Neural crest cell (in vitro differentiated cells): ENCODE measurements at places on chromosomes 2 and 18. TPM values are rescaled to one million over a fixed set of nuclear protein-coding genes. Genes with fewer than 3 reads are reported as not detected.

DNA sequence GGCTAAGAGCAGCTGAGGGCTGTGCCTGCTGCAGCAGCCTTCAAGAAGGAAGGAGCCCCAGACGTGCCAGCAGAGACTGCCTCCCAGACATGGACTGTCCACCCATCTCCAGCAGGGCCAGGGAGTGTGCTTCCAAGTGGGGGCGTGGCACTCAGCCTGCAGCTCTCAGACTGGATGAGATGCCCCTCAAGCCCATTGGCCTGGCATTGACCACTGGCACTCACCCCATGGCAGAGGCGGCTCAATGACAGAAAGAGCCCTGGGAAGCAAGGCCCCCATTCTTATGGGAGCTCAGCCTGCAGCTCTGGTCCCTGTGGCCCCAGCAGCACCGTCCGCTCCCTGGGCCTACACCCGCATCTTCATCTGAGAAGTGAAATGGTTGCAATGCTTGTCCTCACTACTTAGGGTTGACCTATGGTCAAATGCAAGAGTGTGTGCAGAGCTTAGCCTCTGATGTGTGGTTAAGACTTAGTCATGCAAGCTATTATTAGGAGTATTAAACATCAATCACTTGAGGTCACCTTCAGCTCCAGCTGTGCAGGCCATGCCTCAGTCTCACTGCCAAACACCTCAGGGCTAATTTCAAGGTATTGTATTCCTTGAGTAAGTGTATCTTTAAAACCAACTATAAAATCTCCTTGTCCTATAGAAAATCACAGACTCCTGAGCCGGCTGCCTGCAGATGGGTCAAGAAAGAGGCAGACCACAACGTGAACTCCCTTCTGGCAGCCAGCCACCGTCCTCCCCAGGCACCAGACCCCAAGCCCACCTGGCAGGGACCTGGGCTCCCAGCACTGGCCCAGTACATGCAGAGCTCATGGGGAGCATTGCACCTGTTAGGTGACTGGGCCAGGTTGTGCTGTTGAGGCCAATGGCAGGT is 194.8 kb downstream of the NDUFA10 start:
- no peak for DNase-seq

- no peak for DNase-seq
Measured at GRCh38 chr2:192165842-192166241, 28.9 kb downstream of the TMEFF2 start.

DNA sequence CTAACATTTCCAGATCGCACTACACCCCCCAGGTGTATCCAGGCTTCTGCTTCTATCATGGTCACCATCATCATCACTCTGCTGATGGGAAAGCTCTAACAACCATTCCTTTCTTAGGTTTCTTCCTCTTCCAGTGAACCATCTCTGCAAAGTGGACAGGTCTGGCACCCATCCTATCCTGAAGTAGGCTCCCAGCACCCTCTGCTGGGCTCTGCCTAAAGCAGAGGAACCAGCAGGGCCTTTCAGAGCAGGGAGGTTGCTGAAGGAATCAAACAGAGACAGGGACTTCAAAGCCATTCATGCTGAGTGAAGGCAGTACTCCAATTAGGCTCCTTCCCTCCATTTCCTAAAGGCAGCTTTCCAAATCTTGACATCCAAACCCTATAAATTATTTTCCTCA is 27.2 kb upstream of the SATB2 start:
- no peak for DNase-seq

DNA sequence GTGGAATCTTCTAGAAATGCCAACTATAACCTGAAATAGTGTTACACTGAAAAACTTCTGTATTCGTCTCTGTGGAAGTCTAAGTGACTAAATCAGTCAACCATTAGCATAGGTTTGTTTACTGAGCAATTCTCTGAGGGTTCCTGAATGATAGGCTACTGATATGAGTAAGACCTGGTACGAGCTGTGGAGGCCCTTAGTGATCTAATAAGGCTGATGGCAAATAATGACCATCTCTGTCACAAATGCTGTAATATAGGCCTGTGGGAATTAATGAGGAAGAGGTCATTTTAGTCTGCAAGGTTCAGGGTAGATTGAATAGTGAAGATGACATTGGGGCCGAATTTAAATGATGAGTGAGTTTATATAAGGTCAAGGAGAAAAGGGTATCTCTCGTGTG is 82.5 kb downstream of the MGAT5 start:
- no peak for DNase-seq

DNA sequence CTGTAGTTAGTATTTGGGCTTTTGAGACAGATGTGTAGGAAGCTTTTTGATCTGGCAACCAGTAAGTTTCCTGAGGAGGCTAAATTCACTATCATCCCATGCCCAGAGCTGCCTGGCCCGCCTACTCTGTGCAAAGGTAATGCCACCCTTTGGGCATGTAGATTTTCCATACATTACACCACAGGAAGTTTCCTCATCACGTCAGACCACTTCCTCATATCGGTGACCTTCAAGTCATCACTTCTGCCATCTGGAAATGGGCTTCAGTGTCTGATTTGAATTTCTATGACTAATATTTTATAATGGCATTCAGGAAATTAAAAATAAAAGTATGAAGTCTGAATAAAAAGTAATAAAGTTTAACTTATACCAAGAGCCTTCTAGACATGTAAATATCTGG is 825.4 kb downstream of the DCDC2C start:
- DNase-seq: no peak

DNA sequence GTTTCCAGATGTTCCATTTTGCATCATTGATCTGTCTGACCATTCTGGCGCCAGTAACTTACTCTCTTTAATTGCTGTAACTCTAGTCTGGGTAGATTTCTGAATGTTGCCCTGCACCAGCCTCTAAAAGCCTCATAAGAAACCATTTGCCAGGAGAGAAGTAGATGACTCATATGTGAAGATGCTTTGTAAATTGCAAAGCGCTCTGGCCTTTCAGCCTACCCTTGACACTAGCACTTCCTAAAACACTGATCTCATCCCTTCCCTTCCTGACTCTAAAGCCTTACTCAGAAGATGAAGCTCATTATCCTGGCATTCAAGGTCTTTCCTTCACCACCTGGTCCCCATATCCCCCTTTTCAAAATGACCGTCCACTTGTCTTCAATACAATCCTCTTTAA is 193.2 kb upstream of the MEX3C start:
- DNase-seq: no peak

DNA sequence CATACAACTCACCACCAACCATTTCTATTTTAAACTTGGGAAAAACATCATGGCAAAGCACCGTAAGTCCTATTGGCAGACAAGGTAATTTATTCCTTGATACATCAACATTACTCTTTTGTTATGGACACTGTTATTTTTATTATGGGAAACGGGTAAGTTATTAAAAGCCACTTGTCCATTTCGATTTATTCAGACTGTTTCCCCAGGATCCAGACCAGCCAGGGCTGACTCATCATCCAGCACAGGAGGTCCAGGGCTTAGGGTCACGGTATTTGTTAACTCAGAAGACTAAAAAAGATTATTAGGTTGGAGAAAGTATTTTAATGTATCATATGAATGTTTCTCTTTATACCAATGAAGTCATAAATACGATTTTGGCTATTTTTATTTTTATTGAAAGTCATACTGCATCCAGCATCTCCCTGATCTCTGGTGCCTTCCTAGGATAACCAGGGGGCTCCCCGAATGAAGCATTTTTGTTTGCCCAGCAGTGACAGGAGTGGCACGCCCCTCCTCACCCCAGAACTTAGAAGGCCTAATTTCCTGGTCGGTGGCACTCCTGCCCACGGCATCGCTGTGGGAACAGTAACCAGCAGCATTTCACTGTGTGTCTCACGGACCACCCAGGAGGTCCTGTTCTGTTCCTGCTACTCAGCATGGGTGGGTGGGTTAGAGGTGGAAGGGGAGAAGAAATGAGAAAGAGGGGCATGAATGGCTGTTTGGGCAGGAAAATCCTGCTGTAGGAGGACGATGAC is 446.1 kb downstream of the EIPR1 start:
- DNase-seq: no peak

DNA sequence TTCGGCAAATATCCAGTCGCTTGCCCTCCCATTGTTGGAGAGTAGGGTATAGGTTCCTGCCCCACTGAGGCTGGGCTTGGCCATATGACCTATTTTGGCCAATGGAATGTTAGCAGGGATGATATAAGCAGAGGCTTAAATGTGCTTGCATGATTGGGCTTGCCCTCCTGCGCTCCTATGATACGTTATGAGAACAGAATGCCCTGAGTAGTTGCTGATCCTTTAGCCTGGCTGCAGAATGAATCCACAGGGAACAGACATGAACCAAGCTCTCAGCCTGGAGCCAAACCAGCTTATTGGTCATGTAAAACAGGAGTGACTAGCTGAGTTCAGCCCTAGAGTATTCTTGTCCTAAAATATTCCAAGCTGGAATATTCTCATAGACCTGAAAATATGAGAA is 34.8 kb upstream of the IMP4 start:
- no peak for DNase-seq

DNA sequence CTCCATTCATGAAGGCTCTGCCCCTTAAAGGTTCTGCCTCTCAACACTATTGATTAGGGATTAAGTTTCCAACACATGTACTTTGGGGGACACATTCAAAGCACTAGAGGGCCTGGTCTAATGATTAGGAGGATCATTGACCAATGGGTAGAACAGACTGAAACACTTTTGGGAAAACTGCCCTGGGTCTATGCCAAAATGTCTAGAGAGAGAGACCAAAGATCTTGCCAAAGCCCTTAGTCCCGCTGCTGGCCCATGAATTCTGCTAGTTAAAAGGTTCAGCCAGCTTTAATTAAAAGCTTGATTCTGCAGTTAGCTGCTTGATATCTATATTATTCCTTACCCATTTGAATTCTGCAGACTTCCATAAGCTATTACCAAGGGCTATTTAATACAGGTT is 613.2 kb downstream of the SLC4A3 start:
- DNase-seq: no peak

GRCh38 chr18:25451077-25451658 is 99.2 kb upstream of the ZNF521 start:
- no peak for DNase-seq

- no peak for DNase-seq
Measured at GRCh38 chr2:86069091-86069685, 36.5 kb downstream of the POLR1A start.

GRCh38 chr2:100043891-100044255 is 98.5 kb downstream of the AFF3 start:
- DNase-seq: no peak

DNA sequence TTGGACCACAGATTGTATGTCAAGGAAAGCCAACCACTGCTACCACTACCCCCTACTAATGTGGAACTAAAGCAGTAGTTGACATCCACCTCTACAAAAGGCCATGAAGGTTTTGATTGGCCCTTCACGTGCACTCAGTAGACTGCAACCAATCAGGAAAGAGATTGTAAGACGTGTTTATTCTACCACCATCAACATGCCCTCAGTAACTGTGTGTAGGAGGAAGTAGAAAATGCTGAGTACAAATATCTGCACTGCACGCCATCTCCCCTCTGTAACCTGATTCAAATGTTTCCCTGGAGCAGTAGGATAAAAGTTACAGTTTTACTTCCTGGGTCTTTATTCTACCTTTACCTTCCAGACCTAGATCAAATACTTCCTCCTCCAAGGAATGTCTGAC is 2.9 kb upstream of the CASP10 start:
- DNase-seq: no peak

GRCh38 chr2:61520261-61520660 is 17.9 kb downstream of the XPO1 start:
- DNase-seq: no peak

DNA sequence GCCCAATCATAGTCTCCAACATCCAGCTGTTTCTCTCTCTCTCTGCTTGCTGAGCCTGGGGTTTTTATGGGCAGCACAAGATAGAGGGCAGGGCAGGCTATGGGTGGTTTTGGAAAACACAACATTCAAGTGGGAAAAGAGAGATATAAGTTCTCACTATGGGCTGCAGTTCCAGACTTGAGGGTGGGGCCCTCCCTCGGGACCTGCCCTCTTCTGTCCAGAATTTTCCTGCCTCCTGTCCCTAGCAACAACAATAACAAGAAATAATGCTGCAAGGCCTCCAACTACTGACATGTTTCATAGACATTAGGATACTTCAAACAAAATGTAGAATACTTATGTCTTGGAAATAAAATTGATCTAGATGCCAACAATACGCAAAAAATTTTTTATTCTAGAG is 107.8 kb downstream of the C18orf54 start:
- DNase-seq: no peak

SCG2 gene
- 8.6 and 8.8 TPM in 2 replicates for total RNA-seq

CMPK2 gene
- total RNA-seq: 2.2 and 3.3 TPM in 2 replicates

SERPINB10 gene
- total RNA-seq: not detected in 2 replicates

TDRD15 gene
- total RNA-seq: not detected in 2 replicates

POTEF gene
- 8.4 and 11.0 TPM in 2 replicates for total RNA-seq

CHST9 gene
- total RNA-seq: 0.49 and 0.64 TPM in 2 replicates

PUM2 gene
- total RNA-seq: 110 and 113 TPM in 2 replicates

PSMA8 gene
- total RNA-seq: not detected in 2 replicates

GMPPA gene
- 24.3 and 26.1 TPM in 2 replicates for total RNA-seq

OSR1 gene
- 0.33 and 0.45 TPM in 2 replicates for total RNA-seq

FBXO41 gene
- total RNA-seq: 3.7 and 4.5 TPM in 2 replicates
